ENCODE measurements at places on chromosomes 3 and 15. TPM values are rescaled to one million over a fixed set of nuclear protein-coding genes. Genes with fewer than 3 reads are reported as not detected.

DNA sequence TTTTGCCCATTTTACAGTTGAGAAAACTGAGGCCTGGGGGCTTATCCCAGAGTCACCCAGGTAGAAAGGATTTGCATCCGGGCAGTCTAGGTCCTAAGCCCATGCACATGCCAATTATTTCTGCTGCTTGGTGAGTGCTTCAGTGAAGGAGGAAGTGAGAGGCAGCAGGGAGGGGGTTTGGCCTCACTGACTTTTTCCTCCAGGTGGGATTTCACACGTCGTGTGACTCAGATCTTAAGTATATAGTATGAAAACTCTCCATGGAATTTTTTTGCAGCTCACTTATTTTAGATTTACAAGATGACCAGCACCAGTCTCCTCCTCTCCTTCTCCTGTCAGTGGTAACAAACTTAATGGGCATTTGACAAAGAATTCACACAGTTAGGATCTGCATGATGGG lies 4.6 kb downstream of the ITGA11 start:
- DNase-seq: no peak

DNA sequence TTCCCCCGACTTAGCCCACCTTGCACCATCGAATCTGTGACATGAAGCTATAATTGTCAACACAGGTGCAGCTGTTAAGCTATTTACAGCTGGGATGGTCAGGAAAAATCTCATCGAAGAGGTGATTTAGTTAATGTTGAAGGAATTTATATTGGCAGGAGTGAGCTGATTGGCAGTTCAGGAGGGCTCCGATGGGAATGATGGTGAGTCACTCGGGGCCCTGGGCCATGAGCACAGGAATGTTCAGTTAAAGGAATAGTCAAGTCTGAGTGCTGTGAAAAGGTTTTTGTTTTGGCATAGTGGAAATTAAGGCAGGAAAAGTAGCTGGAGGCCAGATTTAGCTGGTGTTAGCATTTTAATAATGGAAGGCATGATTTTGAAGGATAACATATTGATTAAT lies 95.7 kb downstream of the OXSM start:
- DNase-seq: peak; percentile 13

GRCh38 chr3:81864272-81864671 lies 102.8 kb upstream of the GBE1 start:
- DNase-seq: no peak

DNA sequence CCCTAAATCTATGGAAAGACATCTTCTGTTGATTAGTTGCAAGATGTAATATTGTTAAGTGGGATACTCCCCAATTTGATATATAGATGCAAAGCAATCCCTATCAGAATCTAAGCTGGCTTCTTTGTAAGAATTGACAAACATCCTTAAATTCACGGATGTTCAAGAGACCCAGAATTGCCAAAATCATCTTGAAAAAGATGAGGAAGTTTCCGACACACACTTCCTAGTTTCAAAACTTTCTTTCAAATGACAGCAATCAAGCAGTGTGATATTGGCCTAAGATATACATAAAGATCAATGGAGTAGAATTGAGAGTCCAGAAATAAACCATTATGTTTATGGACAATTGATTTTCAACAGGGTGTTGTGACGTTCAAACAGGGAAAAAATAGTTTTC lies 383.6 kb downstream of the LPP start:
- no peak for DNase-seq

DNA sequence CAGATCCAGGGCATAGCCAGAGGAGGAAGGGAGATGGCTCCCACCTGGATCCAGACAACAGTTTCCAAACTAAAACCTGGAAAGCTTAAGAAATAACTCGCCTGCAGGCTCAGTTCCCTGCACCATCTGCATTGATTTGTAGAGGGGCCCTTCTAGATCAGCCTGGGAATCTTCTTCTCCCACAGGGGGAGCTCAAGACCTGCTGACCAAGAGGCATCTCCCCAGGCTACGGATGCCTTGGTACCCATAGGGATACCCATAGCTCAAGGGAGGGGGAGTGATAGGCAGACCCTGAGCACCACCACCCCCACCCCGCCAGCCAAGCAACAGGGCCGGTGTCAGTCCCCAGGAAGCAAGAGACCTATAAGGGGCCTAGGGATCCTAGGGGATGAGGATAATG lies 28.0 kb upstream of the DCLK3 start:
- DNase-seq: peak; percentile 1

CACNA2D2 gene
- 0.03 TPM for total RNA-seq

DNA sequence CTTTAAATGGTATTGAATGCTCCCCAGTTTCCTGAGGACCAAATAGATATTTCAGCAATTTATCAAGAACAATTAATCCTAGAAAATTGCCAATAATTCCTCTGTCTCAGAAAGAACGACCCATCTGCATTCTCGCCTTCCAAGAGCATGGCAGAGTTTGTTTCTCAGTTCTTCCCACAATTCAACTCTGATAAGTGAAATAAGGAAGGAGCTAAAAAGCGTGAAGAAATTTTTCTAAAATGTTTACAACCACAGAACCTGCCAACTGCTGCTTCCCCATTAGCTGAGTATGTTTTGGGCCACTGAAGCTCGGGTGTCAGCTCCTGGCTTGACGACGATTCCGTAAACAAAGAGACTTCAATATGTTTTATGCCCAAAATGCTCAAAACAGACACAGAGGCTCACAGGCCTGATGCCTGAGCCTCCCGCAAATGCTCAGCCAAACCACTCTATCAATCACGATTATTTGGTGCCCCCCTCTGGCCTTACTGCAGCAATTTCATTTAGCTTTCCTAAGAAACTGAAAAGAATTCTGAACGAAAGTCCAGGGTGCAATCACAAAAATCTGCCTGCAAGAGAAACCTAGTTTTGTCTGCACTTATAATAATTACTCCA lies 259.2 kb upstream of the CCDC54 start:
- peak; percentile 8 for DNase-seq

ERC2 gene
- not detected for total RNA-seq

DNA sequence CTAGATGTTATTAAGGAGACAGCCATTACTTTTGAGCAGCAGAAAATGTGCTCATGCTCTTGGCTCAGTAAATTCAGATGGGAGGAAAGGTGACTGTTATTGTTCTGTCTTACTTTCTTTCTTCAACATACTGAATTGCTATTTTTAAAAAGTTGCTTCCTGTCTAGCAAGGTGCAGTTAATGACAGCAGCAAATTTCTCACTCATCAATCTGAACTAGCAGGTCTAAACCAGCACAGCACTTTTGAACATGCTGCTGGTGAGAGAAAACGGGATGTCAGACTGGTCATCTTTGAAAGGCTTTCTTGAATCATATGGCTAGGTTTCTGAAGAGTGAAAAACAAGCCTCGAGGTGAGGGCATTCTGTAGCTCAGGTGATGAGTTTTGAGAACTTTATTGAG lies 384.7 kb downstream of the MFSD1 start:
- no peak for DNase-seq

OR4F6 gene
- total RNA-seq: not detected

- no peak for DNase-seq
Measured at GRCh38 chr15:64742385-64742784, 33.0 kb downstream of the RBPMS2 start.

Data from Caki2 (cell line).